ENCODE measurements at places on chromosomes 6 and 20. TPM values are rescaled to one million over a fixed set of nuclear protein-coding genes. Genes with fewer than 3 reads are reported as not detected.

- DNase-seq = no peak
Observed at GRCh38 chr6:39029156-39030011, 19.2 kb upstream of the GLP1R start.

DNA sequence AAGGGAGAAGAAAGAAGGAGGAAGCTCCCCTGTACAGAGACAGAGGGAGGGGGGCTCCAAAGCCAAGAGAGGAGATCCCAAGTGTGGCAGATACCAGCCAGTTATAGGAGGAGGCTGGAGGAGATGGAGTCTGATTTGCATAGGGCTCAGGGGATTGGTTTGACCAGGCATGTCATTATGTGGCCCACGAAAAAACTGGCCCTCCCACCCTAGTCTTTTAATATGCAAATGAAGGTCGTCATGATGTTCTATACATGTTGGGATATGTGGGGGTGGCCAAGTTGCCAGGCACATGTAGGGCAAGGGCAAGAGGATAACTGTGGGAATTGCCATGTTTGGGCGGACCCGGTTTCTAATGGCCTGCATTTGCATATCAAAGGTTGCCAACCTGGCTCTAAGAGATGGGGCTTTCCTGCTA, 17.6 kb upstream of the ZFP64 start:
- DNase-seq = no peak

DNA sequence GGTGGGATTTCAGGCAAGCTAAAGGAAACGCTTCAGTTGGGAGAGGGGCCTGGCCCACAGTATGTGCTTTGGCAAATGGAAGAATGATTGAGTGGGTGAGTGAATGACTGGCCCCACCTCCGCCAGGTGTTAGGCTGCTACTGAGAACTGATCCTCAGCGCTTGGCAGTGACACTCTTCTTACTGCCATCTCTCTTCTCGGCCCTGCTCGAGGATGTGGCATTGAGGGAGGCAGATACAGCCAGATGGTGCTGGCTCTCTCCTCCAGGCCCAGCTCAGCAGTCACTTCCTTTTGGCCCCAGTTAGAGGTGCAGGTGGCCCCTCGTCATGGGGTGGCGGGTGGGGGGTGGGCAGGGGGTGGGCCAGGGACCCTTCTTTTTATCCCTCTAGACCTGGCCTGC, 38.9 kb upstream of the KCNK5 start:
- DNase-seq = no peak

GRCh38 chr6:74927299-74927698, 278.6 kb downstream of the COL12A1 start:
- no peak for DNase-seq

DNA sequence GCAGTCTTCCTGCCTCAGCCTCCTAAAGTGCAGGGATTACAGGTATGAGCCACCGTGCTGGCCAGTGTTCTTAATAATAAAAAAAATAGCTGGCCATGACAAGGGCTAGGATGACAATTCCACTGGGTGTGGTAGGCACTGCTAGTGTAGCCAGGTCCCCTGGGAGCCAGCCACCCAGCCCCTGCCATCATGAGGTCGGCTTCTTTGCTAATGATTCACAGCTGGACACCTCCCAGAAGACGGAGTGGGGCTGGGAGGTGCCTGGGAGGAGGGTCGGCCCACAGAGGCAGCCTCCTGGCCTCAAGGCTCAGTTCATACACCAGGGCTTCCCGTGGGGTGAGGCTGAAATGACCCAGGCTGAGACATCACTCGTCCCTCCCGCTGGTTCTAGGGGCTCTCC, 230.4 kb downstream of the TAF4 start:
- DNase-seq = no peak

DNA sequence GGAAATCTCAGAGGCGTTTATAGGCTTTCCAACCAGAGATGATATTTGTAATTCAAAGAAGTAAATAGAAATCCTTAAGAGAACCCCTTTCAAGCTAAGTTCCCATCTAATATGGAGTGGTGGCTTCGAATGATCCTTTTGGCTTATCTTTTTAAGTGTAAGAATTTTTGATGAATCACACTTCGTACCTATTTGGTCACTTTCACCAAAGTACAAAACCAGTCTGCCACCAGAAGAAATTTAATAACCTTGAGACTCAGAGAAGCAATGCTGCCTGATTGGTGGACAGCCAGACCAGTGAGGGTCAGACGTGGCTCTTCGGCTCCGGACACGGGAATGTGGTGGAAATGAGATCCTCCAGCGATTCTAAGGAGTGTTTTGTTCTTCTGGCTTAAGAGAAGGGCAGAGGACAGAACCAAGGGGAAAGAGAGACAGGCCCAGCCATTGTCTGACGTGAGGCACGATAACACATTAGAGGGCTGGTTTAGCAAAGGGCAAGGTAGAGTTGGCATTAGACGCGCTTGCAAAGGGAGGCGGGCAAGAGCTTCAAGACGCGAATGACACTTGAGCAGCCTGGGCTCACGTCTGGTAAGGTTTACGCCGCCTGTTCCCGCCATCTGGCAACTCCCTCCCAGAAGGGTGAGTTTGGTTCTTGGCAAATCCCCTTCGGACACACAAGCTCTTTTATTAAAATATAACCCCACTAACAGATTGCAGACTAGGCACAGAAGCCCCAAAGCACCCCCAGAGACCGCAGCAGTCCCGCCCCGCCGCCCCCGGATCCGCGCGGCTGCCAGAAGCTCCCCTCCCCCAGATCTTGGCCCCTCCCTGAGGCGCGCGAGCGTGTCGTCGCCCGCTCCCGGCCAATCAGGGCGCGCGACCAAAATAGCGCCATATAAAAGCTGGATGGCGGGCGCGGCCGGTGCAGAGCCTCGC, 50.0 kb upstream of the EZR start:
- DNase-seq = no peak

DNA sequence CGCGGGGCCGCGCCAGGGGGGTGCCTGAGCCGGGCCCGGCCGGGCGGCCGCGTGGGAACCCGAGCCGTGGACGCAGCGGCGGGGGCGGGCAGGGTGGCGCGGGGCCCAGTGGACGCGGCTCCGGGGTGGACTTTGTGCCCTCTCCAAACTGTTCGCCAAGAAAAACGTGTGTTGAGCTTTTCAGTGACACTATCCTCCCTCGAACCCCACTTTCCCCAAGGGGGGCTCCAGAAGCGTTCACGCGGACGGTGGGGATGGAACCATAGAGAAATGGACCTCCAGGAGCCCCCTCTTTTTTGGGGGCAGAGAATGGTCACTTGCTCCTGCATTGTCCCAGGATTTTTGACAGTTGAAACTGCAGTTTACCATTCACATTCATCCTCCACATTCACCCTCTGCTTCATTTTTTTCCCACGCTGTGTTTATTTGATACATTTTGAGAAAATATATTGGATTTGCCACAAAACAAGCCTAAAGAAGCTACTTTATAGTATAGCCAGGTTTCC, 2.9 kb upstream of the HIVEP1 start:
- no peak for DNase-seq

DNA sequence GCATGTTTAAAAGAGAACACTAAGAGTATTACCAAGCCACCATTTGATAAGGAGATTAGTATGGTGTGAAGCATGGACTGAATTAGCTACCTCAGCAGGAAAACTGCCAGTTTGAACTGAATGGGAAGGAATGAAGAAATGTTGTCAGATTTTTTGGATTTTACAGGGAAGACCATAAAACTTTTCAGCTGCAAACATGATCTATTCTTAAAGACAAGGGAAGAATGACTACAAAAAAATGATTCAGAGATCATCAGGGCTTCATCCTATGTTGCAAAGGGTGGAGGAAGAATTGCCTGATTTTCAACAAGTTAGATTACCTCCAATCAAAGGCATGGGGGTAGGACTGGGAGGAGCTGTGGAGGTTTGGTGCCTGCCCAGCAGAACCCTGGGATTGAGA, 49.3 kb upstream of the MTRF1L start:
- DNase-seq = no peak

- no peak for DNase-seq
Observed at GRCh38 chr6:85134172-85134571, 315.7 kb upstream of the NT5E start.

DNA sequence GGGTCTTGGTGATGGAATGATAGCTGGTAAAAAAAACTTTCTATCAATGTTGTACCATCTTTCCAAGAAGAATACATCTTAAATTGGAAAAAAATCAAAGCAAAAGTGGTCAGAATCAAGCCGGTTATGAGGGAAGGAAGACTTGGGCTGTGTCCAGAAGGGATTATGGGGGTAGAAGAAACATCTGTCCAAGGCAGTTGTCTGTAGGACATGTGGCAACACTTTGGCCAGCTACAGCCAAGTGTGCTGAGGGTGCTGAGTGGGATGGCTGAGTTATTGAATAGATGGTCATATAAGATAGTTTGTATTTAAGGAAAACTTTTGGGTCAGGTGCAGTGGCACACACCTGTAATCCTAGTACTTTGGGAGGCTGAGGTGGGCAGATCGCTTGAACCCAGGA, 38.4 kb downstream of the INSM1 start:
- DNase-seq = no peak

- no peak for DNase-seq
Observed at GRCh38 chr6:119129968-119130484, 51.6 kb upstream of the FAM184A start.

GRCh38 chr20:21096321-21097043, 9.7 kb downstream of the LINC00237 start:
- DNase-seq = no peak

DNA sequence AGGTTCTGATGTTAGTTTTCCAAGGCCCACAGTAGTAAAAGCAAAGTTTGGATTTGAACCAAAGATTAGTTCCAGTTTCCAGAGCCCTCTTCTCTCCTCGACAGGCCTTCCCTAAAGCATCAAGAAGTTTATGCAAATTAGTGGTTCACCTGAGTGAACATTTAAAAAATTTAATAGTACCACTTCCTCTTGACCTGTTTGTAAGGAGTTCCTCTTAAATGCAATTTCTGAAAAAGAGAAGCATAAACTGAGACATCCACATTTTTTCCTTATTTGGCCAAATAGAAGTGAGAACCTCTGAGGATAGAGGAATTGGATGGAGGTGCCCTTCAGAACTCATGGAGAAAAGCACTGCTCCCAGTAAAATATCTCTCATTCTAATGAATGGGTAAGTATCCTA, 1.2 kb upstream of the DSE start:
- no peak for DNase-seq

The DEFB132 gene
- total RNA-seq = not detected

The CENPW gene
- 3.6 TPM for total RNA-seq

The SLC44A4 gene
- total RNA-seq = not detected

All from dorsolateral prefrontal cortex (tissue), 122 donors.